GM06990 (cell line): ENCODE measurements at places on chromosomes 1 and 21.

DNA sequence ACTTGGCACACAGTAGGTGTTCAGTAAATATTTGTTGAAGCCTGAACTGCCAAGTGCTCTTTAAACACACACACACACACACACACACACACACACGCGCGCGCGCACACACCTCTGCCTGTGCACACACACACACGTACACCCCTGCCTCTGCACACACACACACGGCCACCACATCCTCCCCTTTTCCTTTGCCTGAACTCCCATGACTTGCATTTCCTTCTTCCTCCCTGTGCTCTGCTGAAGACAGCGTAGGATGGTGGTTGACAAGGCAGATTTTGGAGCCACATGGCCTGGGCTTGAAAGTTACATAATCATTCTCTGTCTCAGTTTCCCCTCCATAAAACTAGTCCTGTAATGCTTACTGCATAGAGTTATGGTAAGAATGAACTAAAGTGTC, 712.3 kb downstream of the PTPRU start:
- DNase-seq: no peak

DNA sequence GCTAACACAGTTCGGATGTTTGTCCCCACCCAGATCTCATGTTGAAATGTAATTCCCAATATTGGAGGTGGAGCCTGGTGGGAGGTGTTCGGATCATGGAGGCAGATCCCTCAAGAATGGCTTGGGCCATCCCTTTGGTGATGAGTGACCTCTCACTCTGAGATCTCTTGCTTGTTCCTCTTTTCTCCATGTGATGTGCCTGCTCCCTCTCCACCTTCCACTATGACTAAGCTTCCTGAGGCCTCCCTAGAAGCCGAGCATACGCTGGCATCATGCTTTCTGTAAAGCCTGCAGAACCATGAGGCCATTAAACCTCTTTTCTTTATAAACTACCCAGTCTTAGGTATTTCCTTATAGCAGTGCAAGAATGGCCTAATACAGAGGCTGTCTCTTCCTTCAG, 8.1 kb upstream of the PLA2G5 start:
- no peak for DNase-seq

DNA sequence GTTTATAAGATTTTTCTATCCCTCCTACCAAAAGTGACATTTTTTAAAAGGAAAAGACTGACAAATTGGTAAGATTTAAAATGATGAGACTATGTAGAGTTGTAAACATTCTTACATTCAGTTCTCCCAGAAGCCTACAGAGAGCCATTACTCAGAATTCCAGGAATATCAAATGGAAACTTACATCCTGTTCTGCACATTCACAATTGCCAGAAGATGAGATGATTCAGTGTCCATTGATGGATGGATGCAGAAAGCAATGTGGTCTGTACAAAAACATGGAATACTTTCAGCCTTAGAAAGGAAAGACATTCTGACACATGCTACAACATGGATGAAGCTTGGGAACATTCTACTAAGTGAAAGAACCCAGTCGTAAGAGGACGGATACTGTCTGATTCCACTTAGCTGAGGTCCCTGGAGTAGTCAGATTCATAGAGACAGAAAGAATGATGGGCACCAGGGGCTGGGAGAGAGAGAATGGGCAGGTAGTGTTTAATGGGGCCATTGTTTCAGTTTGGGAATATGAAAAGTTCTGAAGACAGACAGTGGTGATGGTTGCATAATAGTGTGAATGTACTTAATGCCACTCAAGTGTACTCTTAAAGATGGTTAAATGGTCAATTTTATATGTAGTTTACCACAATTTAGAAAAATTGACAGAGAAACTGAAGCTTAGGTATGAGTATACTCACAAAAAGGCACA, 16.6 kb downstream of the MX1 start:
- DNase-seq: no peak

GRCh38 chr1:11501491-11501897, 22.5 kb downstream of the DISP3 start:
- DNase-seq: no peak

DNA sequence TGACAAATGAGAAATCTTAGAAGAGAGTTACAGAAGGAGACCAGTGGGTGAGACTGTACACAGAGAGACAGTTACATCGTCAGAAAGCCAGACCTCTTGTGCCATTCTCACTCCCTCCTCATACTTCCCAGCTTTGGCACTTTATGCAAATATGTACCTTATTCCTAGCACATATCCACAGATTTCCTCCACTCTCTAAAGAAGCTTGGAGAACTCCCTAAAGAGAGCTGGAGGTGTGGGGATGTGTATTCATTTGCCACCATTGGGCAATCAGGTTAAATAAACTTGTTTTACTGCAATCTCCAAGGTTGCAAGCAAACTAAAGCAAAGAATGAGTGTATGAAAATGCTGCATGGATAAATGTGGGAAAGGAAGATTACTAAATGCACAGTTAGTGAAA, 380.9 kb upstream of the PRMT6 start:
- DNase-seq: no peak

- no peak for DNase-seq
These were observed 195.4 kb downstream of the GRIK3 start for GRCh38 chr1:36838888-36839287.
